Activated T-helper 1 cell treated with anti-CD3 and anti-CD28 coated beads, Interleukin-12 subunit alpha, Interleukin-12 subunit beta, Interleukin-2, Interleukin-4 antibody, amounts not matched to agents 30 ng/mL and 10 ng/mL and 1 ng/mL, durations not matched to agents 14 hours and 24 hours and 36 hours (primary cell): ENCODE measurements at places on chromosomes 7 and 10.

DNA sequence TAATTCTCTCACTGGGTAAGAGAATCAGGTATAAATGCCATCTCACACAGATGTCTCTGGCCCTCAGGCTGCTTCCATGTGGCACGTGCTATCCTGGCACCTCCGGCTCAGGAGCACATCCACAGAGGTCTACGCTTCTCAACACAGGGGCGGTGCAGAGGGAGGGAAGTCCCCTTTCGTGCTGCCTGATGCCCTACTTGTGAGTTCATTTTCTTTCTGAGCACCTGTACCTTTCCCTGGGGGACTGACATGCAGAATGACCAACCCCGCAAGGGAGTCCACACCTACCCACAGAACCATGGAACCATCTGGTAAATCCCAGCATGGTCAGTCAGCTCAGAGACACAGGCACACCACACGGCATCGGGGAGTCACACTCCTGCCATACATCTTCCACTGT, 99.0 kb upstream of the SAMD8 start:
- DNase-seq: no peak

DNA sequence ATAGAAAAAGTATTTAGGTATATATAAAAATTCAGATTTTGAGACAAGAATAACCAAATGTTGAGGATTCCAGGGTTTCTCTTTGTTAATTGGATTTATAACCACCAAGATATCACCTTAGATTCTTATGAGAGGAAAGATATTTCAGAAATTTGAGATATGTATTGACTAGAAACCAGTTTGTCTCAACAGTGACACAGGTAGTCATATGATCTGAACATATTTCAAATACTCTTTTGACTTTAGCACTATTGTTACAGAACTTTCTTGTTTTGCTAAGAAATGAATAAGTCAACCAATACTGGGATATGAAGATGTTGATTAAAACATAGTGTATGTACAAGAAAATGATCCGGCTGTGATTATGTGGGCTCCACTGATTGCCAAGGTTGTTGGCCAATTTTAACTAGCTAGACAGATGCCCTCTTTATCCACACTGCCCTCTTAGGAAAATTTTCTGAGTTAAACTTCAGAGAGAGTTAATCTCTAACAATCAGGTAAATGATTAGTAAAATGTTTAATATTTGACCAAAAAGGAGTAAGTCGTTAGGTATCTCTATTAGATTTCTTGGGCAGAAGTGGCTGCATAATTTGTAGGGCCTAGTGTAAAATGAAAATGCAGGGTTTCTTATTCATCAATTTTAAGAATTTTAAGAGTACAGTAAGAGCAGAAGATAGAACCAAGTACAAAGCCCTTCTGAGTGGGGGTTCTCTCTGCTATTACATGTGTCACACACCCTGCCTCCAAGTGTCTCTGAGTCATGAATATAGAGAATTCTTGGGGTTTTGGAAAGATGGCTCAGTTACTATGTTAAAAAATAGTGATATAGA, 376.0 kb downstream of the TFEC start:
- DNase-seq: no peak

- DNase-seq: no peak
Measured at GRCh38 chr7:19094598-19095352, 22.7 kb downstream of the TWIST1 start.

DNA sequence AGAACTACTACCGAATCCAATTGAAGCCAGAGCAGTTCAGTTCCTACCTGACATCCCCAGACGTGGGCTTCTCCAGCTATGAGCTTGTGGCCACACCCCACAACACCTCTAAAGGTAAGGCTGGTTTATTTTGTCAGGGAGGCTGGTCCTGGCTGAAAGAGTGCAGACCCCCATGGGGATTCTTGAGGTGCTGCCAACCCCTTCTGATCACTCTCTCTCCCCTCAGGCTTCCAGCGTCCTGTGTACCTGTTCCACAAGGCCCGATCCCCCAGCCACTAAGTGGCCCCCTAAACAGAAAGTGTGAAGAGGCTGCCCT, 3.1 kb downstream of the PPP1R35 start:
- no peak for DNase-seq

GRCh38 chr10:62813981-62814380, 2.2 kb downstream of the EGR2 start:
- no peak for DNase-seq

- DNase-seq: no peak
Measured at GRCh38 chr10:125156196-125156595, 4.2 kb downstream of the CTBP2 start.

DNA sequence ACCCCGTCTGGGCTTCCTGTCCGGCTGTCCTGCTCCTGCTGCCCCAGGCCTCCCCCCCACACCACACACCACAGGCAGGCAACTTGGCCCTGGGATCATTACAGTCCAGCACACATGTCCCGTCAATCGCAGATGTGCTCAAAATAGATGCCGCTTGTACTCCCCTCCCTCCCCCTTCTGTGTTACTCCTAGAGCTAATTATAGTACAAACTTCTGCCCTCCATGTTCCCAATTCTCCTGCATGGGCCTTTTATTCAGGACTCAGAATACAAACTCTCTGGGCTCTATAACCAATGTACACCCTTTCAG, at the start of gene SYNPO2L:
SYNPO2L (minus strand) TSS at position 40 of the 309 bp plus-strand sequence. CDS start 107 bp downstream, outside the sequence.
- DNase-seq: no peak

DNA sequence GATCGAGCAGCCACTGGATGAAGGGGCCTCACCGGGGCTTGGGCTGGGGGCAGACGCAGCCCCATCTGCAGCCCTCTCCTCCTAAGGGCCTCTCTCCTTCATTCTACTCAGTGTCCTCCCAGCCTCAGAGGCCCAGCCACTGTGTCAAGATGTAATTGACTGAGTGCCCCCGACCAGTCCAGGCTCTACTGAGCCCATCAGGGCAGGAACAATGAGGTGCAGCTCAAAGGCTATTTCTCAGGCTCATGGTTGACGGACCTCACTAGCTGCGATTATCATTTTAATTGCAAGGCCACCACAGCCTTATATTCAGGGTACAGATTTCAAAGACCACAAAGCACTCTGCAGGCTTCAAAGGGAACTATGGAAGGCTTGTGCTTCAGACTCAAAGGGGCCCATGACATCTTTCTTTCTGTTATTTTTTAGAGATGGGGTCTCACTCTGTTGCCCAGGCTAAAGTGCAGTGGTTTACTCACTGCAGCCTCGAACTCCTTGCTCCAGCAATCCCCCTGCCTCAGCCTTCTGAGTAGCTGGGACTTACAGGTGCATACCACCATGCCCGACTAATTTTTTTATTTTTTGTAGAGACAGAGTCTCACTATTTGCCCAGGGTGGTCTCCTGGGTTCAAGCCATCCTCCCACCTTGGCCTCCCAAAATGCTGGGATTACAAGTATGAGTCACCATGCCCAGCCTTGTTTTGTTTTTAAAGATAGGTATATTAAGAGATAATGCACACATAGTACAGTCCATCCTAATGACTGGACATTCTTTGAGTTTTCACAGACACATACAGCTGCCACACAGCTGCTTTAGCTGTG, 23.7 kb downstream of the SLC29A3 start:
- DNase-seq: no peak

DNA sequence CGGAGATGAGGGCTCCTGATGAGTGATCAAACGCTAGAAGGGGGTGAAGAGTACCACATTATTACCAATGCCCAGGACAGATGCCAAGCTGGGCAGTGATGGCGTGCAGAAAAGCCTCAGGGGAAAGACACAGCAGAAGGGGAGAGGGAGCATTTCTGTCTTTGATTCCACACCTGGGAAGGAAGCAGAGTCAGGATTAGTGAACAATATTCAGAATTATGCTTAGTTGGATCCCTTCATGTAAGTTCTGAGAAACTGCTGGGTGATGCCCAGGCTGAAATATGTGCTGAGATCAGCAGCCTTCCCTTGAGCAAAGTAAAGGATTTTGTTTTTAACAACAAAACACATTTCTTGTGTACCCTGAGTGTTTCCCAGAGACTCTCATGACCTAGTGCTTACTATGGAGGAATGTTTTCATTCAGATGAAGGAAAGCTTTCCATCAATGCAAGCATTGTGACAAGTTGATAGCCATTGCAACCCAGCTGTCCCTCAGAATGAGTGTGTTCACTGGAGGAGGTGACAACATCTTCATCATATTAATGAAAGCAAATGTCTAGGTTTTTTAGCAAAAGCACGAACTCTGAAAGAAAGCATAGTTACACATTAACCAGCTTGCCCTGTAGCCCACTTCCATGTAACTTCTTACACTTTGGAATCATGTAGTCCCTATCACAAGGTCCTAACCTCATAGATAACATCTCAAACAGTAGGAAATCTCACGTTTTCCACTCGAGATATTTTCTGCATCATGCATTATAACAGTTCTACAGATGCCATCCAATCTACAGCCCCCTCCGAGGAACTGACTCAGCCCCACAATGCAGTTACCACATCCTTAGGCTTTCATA, 23.8 kb upstream of the AKR1C1 start:
- DNase-seq: no peak

GRCh38 chr10:132319853-132320653, 11.9 kb upstream of the LRRC27 start:
- DNase-seq: peak; percentile 25

- DNase-seq: no peak
Measured at GRCh38 chr10:69965086-69965485, 87.6 kb upstream of the MACROH2A2 start.

GRCh38 chr7:24216576-24217125, 67.3 kb upstream of the NPY start:
- no peak for DNase-seq

- no peak for DNase-seq
Measured at GRCh38 chr7:141456298-141456697, 94.9 kb upstream of the AGK start.

GRCh38 chr7:30572212-30572841, 22.4 kb upstream of the GARS1 start:
- DNase-seq: no peak

DNA sequence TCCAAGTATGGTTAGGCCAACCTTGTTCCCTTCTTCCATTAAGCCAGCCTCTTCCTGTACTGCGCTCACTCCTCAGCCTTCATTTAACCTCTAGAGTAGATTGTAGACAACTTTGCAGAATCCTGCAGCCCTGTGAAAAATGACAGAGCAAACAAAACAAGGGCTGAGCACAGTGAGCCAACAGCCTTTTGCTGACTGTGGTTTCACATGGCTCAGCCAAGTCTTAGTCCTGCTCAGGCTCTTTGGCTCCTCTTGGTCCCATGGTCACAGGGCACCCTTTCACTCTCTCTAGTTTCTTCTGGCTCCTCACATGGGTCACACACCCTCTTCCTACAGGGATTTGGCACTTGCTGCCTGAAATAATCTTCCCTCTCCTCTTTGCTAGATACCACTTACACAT, 900.3 kb downstream of the CCSER2 start:
- no peak for DNase-seq

DNA sequence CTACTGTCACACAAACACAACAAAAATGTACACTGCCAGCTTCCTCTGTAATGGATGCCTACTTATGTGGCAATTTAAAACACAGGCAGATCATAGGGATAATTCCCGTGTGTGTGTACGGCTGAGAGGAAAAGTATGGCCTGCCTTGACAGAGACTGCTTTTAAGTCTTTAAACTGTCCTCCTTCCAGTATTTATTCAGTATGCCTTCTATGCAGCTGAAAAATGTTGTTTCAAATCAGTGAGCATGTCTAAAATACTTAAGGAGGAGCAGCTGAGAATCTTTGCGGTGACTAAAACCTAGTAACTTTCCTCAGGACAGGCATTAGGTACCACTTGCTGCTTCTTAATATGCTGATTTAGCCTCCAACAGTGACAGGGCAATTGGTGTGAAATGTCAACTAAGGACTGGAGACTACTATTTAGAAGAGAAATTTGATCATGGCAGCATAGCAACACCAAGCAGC, 126.3 kb downstream of the CACNA2D1 start:
- DNase-seq: no peak

- no peak for DNase-seq
Measured at GRCh38 chr10:2949948-2950354, 117.4 kb upstream of the PFKP start.

- no peak for DNase-seq
Measured at GRCh38 chr10:43453266-43453831, 16.4 kb downstream of the ZNF487 start.

- DNase-seq: peak; percentile 22
Measured at GRCh38 chr7:7639847-7640220, 718 bp upstream of the UMAD1 start.

DNA sequence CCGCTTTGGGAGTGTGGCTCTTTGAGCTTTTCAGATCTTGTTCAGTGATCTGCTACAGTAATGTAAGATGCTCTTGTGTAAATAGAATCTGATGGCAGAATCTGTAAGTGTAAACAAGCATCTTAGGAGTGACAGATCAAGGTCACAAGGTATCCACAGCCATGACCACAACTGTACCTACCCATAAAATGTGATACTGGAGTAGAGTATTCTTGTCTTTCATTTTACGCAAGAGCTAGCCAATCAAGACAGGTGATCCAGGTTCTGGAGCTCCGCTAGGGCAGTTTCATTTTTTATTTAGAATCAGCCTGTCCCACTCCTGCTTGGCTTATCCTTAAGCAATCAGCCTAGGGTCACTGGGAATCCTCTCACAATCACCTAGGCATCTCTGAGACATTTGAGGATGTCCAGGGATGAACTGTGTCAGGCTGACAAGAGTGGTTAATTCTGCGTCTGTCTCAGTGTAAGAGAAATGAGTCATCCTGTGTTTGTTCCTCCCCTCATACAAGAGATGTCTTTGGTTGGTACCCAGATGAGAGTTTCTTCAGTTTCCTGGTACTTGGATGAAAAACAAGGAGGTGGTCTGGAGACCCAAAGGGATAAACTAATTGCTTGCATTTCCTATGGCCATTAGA, 13.6 kb downstream of the ZNF138 start:
- DNase-seq: no peak

GRCh38 chr10:113222207-113222606, 272.2 kb downstream of the TCF7L2 start:
- no peak for DNase-seq

DNA sequence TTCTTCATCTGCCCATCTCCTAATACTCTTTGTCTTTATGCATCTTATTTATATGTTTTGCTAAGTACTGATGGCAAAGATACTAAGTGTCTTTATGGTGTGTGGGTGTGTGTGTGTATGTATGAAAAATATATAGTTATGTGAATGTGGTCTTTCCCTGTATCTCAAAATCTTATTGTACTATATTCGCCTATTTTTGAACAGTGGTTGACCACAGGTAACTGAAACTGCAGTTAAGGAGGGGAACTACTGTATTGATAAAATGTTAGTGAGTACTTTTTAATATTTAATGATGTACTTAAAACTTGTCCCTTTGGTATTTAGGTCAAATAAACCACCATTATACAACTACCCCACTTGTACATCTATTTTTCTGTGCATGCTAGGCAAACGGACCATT, 85.9 kb downstream of the ADD3 start:
- no peak for DNase-seq

GRCh38 chr10:78576276-78576675, 492.5 kb upstream of the ZMIZ1 start:
- no peak for DNase-seq

- DNase-seq: no peak
Measured at GRCh38 chr7:149673006-149673405, 100.4 kb downstream of the ZNF467 start.
